Cardiac muscle cell (in vitro differentiated cells and primary cell): ENCODE measurements at places on chromosomes 1 and 21.

- DNase-seq: no peak
These were observed 19.5 kb downstream of the SLC1A7 start for GRCh38 chr1:53122961-53123413.

DNA sequence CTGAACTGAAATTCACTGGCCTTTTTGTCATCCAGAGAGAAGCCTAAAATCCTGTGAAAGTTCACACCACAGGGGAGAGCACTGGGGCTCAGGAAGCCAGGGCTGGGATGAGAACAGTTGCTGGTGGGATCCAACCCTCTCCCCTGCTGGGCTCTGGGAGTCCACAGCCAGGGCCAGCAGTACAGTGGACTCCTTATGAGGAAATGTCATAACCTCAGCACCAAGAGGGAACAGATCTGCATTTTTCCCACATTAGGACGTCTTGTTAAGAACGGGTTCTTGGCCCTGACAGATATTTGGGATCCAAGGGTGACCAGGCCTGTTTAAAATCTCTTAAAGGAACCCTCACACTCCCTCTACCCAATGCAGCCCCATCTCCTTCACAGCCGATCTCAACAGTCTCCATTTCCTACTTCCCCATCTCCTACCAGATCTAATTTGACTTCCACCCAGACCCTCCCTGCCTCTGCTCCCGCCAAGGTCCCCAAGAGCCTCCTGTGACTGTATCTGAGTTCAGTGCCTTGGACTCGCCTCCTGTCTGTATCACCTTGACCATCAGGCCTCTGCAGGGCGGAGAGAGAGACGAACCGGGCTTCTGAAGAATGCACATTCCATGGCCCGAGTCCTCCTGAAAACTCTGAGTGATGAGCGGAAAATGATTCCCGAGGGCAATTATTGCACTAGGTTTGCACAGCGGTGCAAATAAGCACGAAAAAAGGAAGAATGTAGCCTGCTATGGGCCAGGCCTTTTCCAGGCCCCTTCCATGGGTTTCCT is 159.9 kb downstream of the TRABD2B start:
- DNase-seq: no peak

DNA sequence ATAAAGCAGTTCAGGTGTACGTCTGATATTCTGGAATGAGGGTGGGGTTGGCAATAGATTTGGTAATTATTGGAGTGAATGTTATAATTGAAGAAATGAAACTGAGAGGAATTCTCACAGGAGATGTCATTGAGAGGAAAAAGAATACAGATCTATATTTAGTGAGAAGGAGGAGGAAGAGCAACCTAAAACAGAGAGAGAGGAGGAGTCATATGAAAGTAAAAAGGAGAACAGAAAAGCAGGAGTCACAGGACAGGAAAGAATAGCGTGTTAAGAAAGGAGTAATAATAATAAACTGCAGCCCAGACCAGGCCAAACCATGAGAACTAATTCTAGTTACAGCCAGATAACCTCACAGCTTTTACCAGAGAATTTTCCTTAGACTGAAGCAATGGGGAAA is 62.7 kb upstream of the MROH9 start:
- DNase-seq: no peak

- DNase-seq: no peak
These were observed 31.6 kb upstream of the SLC5A9 start for GRCh38 chr1:48190881-48191280.

- no peak for DNase-seq
These were observed 19.3 kb downstream of the EPHB2 start for GRCh38 chr1:22729912-22730311.

GRCh38 chr1:156502894-156503697 is 2.5 kb upstream of the MEF2D start:
- DNase-seq: peak; percentile 92

DNA sequence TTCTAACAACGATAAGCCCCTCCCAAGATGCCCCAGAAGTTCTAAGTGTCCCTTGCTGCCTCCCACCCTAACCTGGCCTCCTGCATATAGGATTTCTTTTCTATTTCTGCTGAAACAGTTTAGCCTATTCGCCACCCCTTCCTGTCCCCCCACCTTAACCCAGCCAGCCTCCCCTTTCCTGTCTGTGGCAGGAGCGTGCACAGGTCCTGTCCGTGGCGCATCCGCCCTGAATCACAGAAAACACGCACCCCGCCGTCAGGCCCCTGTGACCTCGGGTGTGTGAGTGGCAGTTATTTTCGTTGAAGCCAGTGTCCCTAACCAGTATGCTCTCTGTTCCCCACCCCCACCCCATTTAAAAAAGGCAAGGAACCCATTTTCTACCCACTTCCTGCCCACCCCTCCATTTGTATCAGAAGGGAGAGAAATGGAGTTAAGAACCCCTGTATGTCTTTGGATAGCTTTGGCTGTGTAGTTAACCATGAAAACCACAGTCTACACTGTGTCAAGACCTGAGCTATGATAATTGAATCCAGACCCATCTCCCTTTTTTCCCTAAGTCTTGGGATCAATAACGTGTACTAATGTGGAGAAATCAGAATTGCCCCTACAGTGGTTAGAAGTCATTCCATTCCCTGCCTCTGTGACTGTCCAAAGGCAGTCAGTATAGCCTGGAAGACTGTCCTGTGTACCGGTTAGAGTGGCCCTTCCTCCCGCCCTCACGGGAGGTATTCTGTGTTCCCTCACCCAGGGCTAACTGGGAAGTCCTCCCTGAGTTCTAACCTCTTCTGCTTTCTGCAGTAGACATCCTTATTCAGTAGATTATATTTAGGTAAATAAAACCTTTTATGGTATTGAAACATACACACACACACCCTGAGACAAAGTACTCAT is 1.8 kb downstream of the PLEKHO1 start:
- no peak for DNase-seq

- no peak for DNase-seq
These were observed 65.2 kb downstream of the LRRC8C start for GRCh38 chr1:89698020-89698560.

DNA sequence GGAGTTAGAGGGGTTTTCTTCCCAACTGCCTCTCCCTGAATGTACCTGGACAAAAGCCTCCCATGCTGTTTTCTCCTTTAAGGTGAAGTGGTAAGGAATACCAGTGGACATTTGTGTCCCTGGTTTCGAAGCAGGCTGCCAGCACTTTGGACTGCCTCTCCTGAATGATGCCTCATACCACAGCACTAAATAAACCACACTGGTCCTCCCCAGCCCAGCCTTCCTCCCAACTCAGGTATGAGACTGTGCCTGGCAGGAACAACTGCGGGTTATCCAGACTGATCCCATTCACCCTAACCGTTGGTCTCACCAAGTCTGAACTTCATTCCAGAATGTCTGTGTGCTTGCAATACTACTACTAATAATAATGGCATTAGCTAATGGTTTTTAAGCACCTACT is 9.3 kb downstream of the COQ8A start:
- no peak for DNase-seq
